ENCODE measurements at places on chromosomes 12 and 14.
A peak's percentile ranks its signal among the peaks of the same experiment; 100 is the strongest.

DNA sequence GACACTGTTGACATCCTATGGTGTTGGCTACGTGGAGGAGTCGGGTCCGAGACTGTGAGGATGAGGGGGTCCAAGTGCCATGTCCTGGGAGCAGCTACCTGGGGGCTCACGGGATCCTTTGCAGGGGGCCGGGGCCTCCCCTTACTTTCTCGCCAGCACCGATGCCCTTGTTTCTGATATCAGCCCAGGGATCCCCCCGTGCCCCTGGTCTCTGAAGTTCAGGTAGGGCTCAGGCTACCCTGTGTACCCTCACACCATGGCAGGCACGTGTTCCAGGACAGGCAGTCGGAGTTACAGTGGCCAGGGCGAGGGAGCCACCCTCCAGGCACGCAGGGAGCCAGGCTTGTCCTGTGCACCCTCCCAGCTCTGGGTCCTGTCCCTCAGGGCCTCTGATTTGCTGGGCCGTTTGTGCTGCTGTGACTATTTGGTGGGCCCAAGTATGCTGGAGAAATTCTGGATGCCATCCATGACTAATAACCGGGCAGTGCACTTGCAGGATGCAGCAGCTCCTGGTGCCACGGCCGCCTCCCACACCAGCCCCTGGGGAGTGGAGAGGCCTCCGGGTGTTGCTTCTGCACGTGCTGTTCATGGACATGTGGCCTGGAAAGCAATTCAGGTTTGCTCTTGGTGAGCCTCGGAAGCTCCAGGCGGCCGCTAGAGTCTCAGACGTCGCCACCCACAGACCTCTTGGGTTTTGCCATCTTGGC lies 93.1 kb upstream of the SFSWAP start:
- no peak for DNase-seq

GRCh38 chr12:51886021-51886710 lies 1.7 kb upstream of the ANKRD33 start:
- peak; percentile 95 for DNase-seq

DNA sequence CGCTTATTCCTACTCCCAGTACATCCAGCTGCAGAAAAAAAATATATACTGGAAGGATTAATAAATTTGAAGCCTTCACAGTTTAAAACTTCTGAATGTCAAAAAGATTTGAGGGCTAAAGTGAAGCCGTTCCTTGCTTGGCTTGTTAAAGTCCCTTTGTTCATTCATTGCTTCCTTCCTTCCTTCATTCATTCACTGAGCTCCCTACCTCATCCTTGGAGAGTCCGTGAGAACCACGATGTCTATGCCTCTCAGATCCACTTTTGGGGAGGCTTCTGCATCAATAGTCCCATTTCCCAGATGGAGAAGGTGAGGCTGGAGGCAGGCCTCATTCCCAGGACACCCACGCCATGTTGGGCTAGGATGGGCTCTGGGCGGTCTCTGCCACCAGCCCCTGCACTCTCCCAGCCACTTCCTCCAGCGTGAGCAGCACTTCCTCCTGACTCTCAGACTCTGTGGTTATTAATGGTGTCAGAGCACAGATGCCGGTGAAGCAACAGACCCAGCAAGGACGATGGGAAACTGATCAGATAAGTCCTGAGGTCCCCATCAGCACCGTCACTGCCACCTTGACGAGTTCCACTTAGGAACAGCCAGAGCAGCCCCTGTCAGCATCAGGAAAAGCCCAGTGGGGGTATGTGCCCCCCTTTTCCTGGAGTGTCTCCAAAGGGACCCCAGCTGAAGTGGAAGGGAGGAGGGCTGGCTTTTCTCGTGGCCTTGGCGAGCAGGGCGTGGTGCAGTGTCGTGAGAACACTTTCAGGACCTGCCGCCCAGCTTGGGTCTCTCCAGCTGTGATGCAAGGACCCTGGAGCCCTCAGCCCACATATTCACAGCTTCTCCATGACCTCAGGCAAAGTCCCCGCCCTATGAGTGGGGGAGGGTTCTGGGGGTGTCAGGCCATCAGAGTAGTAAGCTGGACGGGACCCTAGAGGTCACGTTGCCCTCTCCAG lies 21.2 kb downstream of the ASB2 start:
- no peak for DNase-seq

GRCh38 chr14:60514378-60514740 lies 5.4 kb downstream of the SIX6 start:
- no peak for DNase-seq

DNA sequence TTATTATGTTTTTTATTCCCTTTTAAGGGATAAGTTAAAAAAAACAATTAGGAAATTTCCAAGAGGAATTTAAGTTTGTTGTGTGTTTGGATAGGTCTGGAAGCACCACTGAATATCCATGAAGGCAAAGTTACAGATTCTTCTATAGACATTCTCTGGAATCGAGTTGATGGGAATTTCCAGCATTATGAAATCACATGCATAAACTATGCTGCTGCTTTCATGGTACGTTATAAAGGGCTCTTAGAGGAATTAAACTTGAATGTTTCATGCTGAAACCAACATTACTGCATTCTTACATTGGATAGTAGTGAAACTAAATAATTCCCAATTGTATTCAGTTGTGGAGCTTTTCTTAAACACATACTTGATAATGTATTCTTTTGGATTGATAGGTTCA lies 21.5 kb upstream of the PTPRQ start:
- DNase-seq, result peak; percentile 56

DNA sequence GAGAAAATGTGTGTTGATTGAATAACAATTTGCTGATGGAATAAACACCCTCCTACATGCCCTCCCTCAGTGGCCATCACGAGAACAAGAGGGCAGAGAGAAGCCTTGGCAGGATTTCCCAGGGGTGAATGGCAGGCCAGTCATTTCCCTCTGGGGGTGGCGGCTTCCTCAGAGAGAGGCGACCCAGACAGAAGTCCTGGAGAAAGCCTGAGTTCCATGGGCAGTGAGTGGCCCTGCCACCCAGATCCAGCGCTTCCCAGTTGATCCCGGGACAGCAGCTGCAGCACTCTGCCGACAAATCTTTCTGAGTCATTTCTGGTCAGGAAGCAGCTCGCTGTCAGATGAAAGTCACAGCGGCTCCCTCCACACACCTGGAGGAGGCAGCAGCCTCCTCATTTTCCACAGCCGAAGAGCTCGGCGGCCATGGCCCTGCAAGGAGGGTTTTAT lies 123.0 kb downstream of the SCARB1 start:
- peak; percentile 58 for DNase-seq

DNA sequence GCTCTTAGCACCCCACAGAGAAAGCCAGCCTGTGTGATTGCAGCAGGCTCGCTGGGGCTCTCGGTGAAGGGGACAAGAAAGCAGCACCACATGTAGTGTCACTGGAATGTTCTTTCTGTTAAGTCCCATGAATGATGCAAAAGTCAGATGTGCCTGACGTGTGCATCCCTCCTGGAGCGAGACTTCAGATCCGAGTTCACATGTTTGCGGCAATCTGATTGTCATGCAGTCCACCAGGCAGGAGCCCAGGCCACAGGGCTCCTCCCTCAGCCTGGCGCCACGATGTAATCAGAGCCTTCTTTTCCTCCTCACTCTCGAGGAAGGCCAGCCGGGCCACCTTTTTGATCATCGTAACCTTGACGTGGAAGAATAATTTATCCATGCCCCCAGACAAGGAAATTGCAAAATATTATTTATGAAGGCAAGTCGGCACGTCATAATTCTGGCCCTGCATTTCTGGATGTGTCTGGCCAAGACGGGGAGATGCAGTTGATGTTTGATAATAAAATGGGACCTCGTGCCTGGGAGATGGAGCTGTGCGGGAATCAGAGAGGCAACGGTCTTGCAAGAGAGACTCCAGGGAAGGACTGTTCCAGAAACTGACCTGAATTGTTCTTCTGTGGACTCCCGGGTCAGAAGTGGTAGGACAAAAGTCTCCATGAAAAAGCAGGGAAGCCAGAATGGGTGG lies 214.6 kb downstream of the PHETA1 start:
- DNase-seq, result peak; percentile 11

Measured in fibroblast of skin of right biceps (primary cell).